ENCODE measurements at places on chromosomes 1 and 21. TPM values are rescaled to one million over a fixed set of nuclear protein-coding genes. Genes with fewer than 3 reads are reported as not detected.

The FAM229A gene
- 10.6 TPM for total RNA-seq

GRCh38 chr1:70084314-70084915 lies 121.0 kb downstream of the LRRC40 start:
- no peak for DNase-seq

DNA sequence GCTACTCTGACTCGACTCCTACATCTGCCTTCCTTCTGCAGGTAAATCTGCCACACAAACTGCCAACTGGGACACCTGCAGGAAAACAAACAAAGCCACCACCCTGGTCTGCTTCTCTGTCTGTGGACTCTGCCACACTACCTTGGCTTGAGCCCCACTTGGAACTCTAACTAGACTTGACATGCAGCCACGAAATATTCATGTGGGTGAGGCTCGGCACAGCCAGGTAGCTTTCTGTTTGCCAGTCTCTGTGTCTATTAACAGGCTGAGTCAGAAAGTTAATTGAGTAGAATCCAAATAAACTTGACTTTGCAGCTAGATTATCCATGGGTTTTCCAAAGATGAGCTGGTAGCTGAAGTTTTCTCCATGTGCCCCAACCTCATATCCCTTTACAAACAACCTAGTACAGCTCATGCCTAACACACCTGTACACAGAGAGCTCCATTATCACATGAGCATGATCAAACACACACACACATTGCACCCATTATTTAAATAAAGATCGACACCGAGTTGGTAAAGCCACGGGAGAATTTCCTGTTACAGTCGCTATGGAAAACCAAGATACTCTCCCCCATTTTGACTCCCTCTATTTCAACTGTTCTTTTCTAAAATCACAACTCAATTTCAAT lies 808 bp downstream of the C1orf116 start:
- DNase-seq, result no peak

- no peak for DNase-seq
Measured at GRCh38 chr1:25199819-25200620, 32.3 kb downstream of the SYF2 start.

Data from activated CD4-positive, alpha-beta memory T cell treated with anti-CD3 and anti-CD28 coated beads, Interleukin-2, amount 10 ng/mL, durations not matched to agents 7 days and 5 days (primary cell).